ENCODE measurements at places on chromosomes 11 and 22.
A peak's percentile ranks its signal among the peaks of the same experiment; 100 is the strongest.

- H3K4me1 ChIP-seq: peaks cover 52% of the 10 kb centered on the region
- H3K36me3 ChIP-seq: no peaks in the 10 kb centered on the region
- H3K27ac ChIP-seq: peak within 1 kb of the TSS; percentile 82
- peak; percentile 86 for DNase-seq
These were observed at the start of gene RAB3IL1 for GRCh38 chr11:61917334-61918109. RAB3IL1 (minus strand) TSS chr11:61917566; CDS start chr11:61917367, 199 bp downstream.

GRCh38 chr11:57752954-57753353 lies 1.3 kb upstream of the BTBD18 start:
- no peaks in the 10 kb centered on the region for H3K27me3 ChIP-seq
- DNase-seq: no peak
- H3K36me3 ChIP-seq: no peaks in the 10 kb centered on the region
- H3K27ac ChIP-seq: no peak overlapping the region
- H3K4me1 ChIP-seq: peaks cover 11% of the 10 kb centered on the region

GRCh38 chr11:111123463-111124398 lies 121.8 kb upstream of the POU2AF2 start:
- H3K27ac ChIP-seq: no peak overlapping the region
- H3K27me3 ChIP-seq: no peaks in the 10 kb centered on the region
- no peak for DNase-seq
- H3K36me3 ChIP-seq: no peaks in the 10 kb centered on the region
- H3K4me3 ChIP-seq: no peak overlapping the region
- no peaks in the 10 kb centered on the region for H3K4me1 ChIP-seq

DNA sequence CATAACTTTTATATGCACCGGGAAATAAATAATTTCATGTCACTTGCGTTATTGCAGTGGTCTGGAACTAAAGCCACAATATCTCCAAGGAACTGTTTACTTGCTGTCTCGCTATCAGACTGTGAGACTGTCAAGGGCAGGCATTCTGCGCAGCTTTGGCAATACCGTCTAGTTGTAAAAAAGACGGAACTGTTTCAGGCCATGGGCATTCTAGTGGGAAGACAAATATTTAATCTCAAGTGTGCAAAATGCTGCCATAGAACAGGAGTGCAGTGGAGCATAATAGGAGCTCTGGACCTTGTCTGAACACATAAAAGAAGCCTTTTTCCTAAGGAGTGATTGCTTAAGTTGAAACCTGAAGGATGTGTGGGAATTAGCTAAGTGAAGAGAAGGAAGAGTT lies 53.8 kb downstream of the PACS1 start:
- DNase-seq: no peak
- peaks cover 52% of the 10 kb centered on the region for H3K4me1 ChIP-seq
- no peaks in the 10 kb centered on the region for H3K27me3 ChIP-seq
